ENCODE measurements at places on chromosomes 3 and 15. TPM values are rescaled to one million over a fixed set of nuclear protein-coding genes. Genes with fewer than 3 reads are reported as not detected.
A peak's percentile ranks its signal among the peaks of the same experiment; 100 is the strongest.

- DNase-seq: no peak
Measured at GRCh38 chr15:59993950-59994401, 10.1 kb upstream of the FOXB1 start.

The GASK1A gene
- total RNA-seq: 35.0 TPM

The CPLX3 gene
- not detected for total RNA-seq

The COL6A5 gene
- total RNA-seq: not detected

The CCR9 gene
- not detected for total RNA-seq

- DNase-seq: no peak
Measured at GRCh38 chr15:39888809-39889208, 31.3 kb downstream of the GPR176 start.

The EIF4G1 gene
- 273 TPM for total RNA-seq

GRCh38 chr3:23575697-23576096, 230.1 kb upstream of the UBE2E1 start:
- DNase-seq: no peak

DNA sequence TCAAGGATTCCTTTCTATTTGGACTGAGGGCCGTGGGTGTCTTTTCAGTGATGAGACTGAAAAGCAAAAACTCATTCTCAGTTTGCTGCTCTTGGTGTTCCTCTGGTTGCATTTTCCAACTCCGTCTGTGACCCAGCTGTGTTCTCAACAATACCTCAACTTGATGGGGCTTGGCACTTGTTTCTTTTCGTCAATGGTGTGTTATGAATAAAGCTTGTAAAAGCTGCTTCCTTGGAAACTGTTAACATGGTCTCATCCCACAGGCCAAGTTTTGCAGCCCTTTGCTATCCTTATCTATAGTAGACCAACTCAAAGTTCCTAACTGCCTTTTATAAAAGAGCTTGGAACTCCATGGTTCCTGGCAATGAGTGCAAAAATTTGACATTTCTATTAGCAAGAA, 142.5 kb upstream of the UBE2E1 start:
- DNase-seq: no peak

DNA sequence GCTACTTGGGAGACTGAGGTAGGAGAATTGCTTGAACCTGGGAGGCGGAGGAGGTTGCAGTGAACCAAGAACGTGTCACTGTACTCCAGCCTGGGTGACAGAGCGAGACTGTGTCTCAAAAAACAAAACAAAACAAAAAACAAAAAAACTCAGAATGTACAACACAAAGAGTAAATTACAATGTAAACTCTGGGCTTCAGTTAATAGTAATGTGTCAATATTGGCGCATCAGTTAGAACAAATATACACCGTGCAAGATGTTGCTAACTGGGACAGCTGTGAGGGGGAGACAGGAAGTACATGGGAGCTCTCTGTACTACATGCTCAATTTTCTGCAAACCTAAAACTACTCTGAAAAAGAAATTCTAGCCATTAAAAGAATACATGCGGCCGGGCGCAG, 23.5 kb upstream of the TRPM1 start:
- DNase-seq: no peak

DNA sequence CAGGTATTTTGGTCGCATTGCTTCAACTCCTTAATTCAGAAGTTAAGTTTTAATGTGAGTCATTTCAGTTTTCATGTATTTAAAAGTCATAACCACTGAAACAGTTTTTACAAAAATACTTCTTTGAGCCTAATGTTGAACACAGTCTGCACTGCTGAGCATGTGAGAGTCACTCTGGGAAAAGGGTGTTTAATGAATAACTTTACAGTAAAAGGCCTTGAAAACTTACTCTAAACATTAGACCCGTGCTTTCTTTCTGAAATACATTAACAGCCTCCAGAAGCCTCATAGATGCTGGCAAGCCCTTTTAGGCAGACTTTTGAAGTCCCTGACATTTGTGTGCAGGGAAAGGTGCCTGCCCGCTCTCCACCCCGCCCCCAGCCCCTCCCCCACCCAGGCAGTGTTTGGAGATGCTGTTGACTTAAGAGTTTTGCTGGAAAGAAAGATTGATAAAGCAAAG, 68.9 kb upstream of the NR2F2 start:
- DNase-seq: no peak

- DNase-seq: no peak
Measured at GRCh38 chr3:195873971-195874370, 34.4 kb downstream of the TNK2 start.

The SLC6A11 gene
- 0.10 TPM for total RNA-seq

The CACNA2D2 gene
- 2.6 TPM for total RNA-seq

DNA sequence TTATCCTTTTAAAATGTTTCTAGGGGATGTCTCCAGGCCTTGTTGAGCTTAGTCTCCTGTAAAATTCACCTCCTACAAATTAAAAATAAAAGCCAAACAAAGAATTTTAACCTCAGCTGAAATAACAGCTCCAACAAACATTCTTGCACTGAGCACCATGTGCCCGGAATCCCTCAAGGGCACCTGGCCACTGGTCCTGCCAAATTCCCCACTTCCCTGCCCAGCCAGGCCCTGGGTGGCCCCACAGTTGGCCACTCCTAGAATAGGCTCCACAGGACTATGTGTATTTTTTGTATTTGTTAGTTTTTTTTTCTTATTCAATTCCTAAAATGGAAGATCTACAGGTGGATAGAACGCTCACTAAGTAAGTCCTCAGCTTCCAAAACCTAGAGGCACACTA, 33.1 kb upstream of the PLA2G4E start:
- no peak for DNase-seq

The CAMKV gene
- not detected for total RNA-seq

The AMOTL2 gene
- 56.5 TPM for total RNA-seq

GRCh38 chr15:40286061-40286532, 3.2 kb upstream of the ANKRD63 start:
- DNase-seq: no peak

GRCh38 chr3:4520033-4520816, 27.1 kb downstream of the ITPR1 start:
- DNase-seq: no peak

The CAND2 gene
- total RNA-seq: 13.1 TPM

The EPHA6 gene
- total RNA-seq: 0.57 TPM

The TEX55 gene
- total RNA-seq: not detected

The TMEM39A gene
- 34.3 TPM for total RNA-seq

- no peak for DNase-seq
Measured at GRCh38 chr3:175648899-175649298, 789.8 kb downstream of the NAALADL2 start.

DNA sequence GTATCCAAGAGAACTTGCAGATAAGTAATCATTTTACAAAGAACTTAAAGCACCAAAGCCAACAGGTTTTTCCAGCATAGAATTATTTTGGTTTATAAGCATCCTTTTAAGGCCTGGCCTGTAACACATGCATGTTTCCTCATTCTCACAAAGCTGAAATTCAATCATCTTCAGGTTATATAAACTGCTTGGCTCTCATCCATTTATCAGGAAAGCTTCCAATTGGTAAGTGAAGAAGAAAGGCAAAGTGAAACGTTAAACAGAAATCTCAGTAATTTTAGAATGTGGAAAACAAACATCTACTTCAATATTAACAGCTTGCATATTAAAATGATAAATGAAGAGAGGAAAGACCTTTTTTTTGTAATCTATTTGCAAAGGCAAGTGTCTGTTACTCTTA, 1.6 kb downstream of the SERP1 start:
- DNase-seq: no peak

The SPESP1 gene
- total RNA-seq: 3.1 TPM

DNA sequence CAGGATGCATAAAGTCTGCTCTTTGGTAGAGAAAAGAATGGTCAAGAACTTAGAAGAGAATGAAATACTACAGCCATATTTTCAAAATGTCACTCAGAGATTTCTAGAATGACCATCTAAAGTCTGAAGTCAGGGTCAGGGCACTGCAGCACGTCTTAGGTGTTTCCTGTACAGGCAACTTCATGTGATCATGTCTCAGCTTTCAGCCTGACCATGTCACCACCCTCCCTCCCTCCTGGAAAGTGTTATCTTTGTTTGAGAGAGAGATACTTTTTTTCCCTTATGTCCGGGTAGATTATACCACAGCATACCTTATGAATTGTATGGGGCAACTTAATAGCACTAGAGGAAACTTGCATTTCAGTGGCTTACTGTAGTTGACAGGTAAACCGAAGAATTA, 558.0 kb upstream of the TGFBR2 start:
- DNase-seq: no peak

DNA sequence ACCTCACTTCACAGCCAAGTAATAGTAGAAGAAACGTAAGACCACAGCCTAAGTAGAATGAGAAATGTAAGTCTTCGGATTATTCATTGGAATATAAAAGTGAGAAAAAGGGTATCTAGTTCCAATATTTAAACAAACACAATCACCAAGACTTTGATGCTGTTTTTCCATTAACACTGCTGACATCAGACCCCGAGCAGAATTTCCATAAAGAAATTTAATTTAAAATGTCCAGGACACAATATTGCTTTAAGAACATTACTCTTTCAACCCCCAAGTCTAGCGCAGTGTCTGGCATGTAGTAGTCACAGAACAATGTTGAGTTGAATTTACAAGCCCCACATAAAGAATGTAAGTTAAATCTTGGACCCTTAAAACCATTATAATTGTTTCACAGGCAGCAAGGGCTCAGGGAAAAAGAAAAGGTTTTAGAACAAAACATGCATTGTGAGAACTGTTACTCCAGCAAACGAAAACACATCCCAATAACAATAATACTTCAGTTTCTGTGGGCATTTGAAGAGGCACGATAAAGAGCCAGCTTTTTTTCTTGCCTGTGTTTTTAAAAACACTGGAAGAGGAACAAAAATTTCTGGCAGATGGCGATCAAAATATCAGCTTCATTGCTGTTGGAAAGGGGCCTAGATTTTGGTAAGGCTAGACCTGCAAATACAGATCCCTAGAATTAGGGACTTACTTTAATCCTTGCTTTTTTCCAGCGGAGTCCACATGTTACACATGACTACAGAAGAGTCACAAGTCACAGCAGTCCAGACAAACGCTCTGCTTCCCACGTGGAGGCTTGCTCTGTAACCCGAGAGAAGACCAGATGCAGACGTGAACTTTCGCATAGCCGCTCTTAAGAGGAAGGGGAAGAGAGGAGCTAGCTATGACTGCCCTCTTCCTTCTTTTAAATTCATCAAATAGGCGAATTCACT, 77.9 kb upstream of the IGSF10 start:
- DNase-seq: no peak

The CCDC39 gene
- total RNA-seq: 0.90 TPM

The CCDC50 gene
- 81.7 TPM for total RNA-seq

DNA sequence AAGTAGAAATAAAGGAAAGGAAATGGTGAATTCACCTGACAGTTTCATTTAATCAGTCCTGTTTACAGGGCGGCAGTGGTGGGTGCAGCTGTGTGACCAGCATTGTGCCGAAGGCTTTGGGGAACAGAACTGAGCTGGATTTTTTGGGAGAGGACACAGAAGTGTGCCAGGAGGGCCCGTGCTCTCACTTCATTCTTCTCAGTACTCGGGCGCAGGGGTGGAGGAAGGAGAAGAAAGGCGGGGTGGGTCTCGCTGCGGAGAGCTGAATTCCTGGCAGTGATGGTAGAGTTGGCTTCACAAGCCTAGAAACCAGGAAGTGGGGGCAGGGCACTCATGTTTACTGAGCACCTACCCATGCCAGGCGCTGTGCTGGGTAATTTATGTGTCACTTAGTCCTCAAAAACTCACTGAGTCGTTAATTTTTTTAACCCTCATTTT, 64.6 kb downstream of the CRTC3 start:
- DNase-seq: peak; percentile 92

The TRPM1 gene
- not detected for total RNA-seq

DNA sequence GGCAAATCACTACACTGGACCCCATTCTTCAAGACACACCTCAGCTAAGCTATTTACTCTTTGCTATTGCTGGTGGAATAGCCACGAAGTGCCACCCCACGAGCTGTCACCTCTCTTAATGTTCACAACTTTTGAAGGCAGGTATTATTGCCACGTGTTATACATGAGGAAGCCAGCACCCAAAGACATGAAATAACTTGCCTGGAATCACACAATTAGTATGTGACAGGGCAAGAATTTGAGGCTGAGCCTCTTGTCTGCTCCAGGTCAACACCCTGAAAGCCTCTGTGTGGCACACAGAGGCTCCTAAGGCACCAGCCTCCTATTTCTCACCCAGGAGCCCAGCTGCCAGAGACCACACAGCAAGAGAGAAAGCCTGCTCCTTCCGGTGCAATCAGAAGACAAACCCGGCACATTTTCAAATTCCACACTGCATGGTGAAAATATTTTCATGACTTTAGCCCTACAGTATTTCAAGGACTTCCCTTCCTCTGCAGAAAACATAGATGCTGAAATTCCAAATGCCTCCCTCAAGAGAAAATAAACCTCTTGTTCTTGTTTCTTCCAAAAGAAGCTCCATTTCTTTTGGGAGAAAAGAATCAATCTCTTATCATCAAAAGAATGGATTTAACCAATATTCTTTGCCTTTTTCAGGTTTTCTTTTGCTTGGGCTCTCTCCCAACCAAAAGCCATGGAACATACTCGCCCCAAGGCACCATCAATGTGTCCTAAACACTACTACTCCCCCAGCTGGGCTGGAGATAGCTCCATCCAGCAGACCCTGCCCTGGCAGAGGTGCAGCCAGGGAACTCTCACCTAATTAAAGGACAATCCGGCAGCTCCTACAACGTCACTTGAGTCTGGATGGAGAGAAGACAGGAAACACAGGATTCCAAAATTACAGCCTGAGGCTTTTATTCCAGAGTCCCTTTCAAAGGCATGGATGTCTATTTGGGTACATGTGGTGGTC, 84.7 kb upstream of the THBS1 start:
- no peak for DNase-seq

DNA sequence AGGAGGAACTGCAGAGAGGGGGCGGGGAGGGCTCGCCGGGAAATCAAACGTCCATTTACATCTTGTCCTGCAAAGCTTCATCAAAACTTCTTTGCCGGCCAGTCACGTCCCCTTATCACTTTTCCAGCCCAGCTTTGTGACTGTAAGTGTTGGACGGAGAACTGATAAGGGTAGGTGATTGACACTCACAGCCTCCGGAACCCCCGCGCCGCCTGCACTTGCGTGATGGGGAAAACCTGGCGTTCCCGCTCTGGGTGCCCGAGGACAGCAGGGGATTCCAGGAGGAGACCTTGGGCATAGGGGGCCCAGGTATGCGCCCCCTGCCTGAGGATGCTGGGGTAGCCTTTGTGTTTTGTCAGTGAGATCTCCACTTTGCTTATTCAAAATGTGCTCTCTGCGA, 72.8 kb upstream of the ANKRD34C start:
- DNase-seq: no peak

DNA sequence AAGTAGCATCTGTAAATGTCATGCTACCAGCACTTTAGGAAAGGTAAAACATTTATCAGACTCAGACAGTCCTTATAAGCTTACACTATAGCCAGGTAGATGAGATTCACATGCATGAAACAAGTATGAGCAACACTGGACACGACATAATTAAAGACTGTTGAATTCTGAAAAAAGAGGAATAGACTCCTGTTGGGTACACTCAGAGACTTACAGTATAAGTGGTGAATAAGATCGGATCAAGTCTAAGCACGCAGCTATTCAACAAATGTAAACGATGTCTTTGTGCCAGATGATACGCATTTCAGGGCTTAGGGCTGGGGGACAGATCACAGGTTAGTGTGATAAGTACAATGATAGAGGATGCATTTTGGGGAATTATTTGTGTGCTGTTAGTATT, 43.2 kb upstream of the SPPL2A start:
- no peak for DNase-seq

The LINGO1 gene
- total RNA-seq: 1.9 TPM
